ENCODE measurements at places on chromosomes 6 and 20.

GRCh38 chr6:7978736-7979135 is 68.1 kb upstream of the TXNDC5 start:
- H3K4me1 ChIP-seq, result no peaks in the 10 kb centered on the region
- no peak overlapping the region for H3K4me3 ChIP-seq
- no peak for DNase-seq
- no peaks in the 10 kb centered on the region for H3K27me3 ChIP-seq
- H3K36me3 ChIP-seq, result no peaks in the 10 kb centered on the region
- no peak overlapping the region for H3K27ac ChIP-seq

DNA sequence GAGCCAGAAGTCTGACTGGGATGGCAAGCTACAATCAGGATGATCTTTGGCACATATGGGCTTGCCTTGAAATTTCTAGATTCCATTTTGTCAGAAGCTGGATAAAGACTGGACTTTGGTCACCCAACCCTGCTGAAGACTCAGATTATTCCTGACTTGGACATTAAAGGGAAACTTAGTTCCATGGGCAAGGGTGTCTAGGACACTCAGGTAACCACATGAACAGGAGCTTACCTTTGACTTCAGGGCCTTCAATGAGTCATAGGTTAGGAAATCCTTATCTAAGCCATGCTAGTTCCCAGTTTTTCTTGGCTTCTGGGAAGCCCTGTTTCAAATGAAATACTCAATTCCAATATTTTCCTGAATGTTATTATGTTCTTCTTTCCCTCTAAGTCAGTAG is 28.5 kb upstream of the IFNGR1 start:
- H3K4me3 ChIP-seq, result no peak overlapping the region
- no peaks in the 10 kb centered on the region for H3K36me3 ChIP-seq
- no peak for DNase-seq
- no peaks in the 10 kb centered on the region for H3K4me1 ChIP-seq
- H3K27me3 ChIP-seq, result no peaks in the 10 kb centered on the region

- 0 out of 2 replicates have a peak, but pooled peaks cover 4% of the 10 kb centered on the region for H3K4me1 ChIP-seq
- no peak for DNase-seq
- H3K36me3 ChIP-seq, result no peaks in the 10 kb centered on the region
- H3K4me3 ChIP-seq, result no peak overlapping the region
These were observed 67.9 kb upstream of the GGTLC1 start for GRCh38 chr20:24056491-24056890.

DNA sequence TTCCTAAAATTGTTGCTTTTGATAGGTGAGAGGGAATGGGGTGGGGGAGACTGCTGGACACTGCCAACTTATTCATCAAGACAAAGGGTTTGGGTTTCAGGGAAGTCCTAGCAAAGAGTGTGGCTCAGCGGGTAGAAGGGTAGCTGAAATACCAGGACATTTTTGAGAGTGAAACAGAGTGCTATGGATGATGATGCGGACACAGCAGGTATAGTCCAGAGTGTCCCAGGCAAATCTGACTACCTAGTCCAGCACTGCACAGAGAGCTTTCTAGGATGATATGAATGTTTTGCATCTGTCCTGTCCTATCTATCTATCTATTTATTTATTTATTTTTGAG is 154.3 kb downstream of the BCAS1 start:
- DNase-seq, result no peak
- H3K27ac ChIP-seq, result no peak overlapping the region
- H3K4me3 ChIP-seq, result peak overlapping the region; percentile 82
- no peaks in the 10 kb centered on the region for H3K36me3 ChIP-seq
- H3K4me1 ChIP-seq, result peaks cover 12% of the 10 kb centered on the region
- no peaks in the 10 kb centered on the region for H3K27me3 ChIP-seq

DNA sequence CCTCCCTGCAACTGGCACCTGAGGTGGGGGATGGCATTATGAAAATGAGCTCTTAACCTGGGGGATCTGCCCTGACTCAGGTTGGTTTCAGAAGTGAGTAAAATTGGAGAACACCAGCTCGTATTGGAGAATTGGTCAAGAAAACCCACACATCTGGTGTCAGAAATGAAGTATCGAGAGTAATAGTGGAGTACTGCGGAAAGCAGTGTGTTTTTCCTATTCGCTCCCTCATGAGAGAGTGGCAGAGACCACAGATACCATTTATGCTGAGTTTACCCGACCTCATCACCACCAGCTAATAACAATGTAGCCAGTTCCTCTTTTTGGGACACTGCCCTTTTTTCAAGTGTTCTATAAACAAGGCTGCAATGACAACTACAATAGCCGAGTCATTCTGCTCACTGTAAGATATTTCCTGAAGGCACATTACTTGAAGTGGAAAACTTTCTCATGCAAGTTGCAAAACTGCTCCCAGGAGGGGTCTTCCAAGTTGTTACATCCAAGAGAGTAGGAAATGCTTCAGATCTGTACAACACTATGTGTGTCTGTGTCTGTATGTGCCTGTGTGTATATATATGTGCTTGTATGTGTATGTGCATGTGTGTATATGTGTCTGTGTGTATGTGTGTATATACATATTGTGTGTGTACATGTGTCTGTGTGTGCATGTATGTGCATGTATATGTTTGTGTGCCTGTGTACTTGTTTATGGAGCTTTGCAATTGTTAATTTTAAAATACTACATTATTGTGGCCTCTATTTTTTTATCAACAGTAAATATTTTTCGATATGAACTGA is 106.0 kb upstream of the CST7 start:
- H3K36me3 ChIP-seq, result no peaks in the 10 kb centered on the region
- H3K27me3 ChIP-seq, result no peaks in the 10 kb centered on the region
- no peak overlapping the region for H3K27ac ChIP-seq
- H3K4me1 ChIP-seq, result no peaks in the 10 kb centered on the region

- peak overlapping the region; percentile 96 for H3K27ac ChIP-seq
- no peaks in the 10 kb centered on the region for H3K36me3 ChIP-seq
- peak overlapping the region; percentile 34 for H3K4me3 ChIP-seq
- peaks cover 4% of the 10 kb centered on the region for H3K4me1 ChIP-seq
These were observed 16.9 kb downstream of the MPC1 start for GRCh38 chr6:166365806-166366205.

DNA sequence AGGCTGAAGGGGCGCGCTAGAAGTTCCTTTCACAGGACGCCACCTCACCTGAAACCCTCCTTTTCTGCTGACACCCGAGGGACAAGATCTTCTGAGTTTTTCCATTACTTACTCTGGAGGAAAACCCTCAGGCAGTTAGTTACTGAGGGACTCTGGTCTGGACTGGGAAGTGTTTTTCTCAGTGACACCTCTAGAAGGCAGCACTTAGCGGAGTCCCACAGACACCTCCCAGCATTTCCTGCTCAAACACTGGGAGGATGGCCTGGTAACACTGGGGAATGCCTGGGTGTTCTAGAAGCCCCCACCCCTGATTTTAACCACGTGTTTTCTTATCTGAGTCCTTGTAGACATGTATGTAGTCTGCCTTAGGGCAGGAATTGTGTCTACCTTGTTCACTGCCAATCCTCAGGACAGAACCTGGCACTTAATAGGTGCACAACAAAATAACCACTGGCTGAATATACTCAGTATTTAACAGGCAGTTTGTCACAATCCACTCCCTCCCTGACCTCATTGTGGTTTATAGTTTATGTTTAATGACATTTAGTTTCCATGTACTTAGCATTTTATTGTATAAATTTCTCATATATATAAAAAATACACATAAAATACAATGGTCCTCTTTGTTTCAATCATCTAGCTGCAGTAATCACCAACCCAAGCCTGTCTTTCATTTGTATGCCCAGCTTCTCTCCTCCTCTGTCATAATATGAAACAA is 4.8 kb downstream of the GSTA3 start:
- no peaks in the 10 kb centered on the region for H3K27me3 ChIP-seq
- DNase-seq, result peak; percentile 66
- no peak overlapping the region for H3K4me3 ChIP-seq
- peaks cover 3% of the 10 kb centered on the region for H3K36me3 ChIP-seq

GRCh38 chr6:108592371-108593337 is 31.9 kb downstream of the FOXO3 start:
- no peak overlapping the region for H3K4me3 ChIP-seq
- no peak for DNase-seq
- no peak overlapping the region for H3K27ac ChIP-seq
- no peaks in the 10 kb centered on the region for H3K27me3 ChIP-seq

GRCh38 chr20:7637184-7637583 is 303.1 kb downstream of the HAO1 start:
- H3K4me1 ChIP-seq, result no peaks in the 10 kb centered on the region
- no peak for DNase-seq
- no peaks in the 10 kb centered on the region for H3K27me3 ChIP-seq

DNA sequence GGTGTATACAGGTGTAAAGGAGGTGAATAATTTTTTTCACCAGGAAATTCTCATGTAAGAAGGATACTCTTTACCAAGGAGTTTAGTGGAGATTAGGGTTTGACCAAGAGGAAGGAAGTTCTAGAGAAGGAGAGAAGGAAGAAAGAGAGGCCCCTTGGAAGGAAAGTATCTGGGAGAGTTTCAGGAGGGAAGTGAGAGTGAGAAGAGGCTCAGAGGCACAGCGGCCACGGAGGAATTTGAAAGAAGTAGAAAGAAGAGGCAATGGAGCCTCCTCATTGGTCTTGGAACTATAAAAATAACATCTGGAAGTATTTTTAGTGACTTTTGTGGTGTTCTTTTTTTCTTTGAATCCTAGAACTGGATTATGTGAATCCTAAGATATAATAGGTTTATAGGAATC is 50.8 kb upstream of the MCUR1 start:
- DNase-seq, result no peak
- H3K4me1 ChIP-seq, result no peaks in the 10 kb centered on the region
- no peaks in the 10 kb centered on the region for H3K27me3 ChIP-seq

GRCh38 chr6:14670806-14671205 is 553.2 kb downstream of the CD83 start:
- H3K27ac ChIP-seq, result no peak overlapping the region
- no peak for DNase-seq
- H3K36me3 ChIP-seq, result no peaks in the 10 kb centered on the region
- no peak overlapping the region for H3K4me3 ChIP-seq

DNA sequence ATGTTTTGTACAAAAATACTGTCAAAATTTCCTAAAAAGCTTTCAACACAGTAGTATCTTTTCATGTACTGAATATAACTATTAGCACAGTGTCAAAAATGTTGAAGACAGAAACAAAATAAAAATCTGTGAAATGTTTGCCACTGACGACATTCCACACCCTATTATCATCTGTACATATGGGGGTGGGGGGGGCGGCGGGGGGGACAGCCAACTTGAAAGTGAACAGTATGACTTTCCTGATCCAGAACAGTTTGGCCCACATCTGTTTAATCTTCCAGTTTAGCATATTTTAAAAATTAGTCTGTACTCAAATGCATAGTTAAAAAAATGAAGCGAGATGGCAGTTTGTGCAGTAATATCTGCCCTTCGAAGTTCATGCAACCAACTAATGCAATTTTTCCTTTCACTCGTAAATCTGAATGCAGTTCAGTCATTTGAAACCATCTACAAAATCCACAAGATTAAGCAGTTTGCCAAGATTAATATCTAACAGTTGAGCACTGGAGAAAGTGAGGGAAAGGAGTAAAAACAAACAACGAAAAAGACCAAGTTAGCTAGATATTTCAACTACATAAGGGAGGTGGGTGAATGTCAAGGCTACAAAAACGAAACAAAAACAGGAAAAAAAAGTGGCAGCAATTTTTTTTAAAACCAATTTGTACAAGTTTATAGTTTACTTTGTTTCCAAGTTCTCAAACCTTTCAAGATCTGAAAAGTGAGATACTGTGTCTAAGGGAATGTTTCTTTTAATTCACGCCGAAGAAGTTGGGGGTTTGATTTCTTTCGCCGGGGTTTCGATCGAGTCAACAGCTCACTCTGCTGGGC is 1.9 kb downstream of the CITED2 start:
- no peaks in the 10 kb centered on the region for H3K27me3 ChIP-seq
- no peak overlapping the region for H3K27ac ChIP-seq
- no peak for DNase-seq
- H3K4me1 ChIP-seq, result peaks cover 6% of the 10 kb centered on the region
- peak overlapping the region; percentile 99 for H3K4me3 ChIP-seq

DNA sequence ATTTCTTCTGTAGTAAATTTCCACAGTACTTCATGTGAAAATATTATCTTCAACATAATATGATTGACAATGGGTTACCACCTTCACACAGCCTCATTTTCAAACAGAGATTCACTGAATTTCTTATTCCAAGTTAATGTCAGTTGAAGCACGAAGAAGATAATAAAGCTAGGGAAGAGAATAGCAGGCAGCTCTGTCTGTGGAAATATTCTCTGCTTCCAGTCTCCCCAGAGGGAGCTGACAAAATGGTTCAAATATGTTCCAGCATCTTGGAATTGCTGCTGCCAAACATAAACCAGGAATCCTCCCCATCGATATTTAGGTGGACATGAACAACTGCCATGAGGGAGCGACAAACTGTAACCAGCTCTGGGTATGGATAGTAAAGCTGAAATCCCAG is 224.8 kb downstream of the GJA1 start:
- no peaks in the 10 kb centered on the region for H3K27me3 ChIP-seq
- H3K27ac ChIP-seq, result no peak overlapping the region
- no peak overlapping the region for H3K4me3 ChIP-seq

DNA sequence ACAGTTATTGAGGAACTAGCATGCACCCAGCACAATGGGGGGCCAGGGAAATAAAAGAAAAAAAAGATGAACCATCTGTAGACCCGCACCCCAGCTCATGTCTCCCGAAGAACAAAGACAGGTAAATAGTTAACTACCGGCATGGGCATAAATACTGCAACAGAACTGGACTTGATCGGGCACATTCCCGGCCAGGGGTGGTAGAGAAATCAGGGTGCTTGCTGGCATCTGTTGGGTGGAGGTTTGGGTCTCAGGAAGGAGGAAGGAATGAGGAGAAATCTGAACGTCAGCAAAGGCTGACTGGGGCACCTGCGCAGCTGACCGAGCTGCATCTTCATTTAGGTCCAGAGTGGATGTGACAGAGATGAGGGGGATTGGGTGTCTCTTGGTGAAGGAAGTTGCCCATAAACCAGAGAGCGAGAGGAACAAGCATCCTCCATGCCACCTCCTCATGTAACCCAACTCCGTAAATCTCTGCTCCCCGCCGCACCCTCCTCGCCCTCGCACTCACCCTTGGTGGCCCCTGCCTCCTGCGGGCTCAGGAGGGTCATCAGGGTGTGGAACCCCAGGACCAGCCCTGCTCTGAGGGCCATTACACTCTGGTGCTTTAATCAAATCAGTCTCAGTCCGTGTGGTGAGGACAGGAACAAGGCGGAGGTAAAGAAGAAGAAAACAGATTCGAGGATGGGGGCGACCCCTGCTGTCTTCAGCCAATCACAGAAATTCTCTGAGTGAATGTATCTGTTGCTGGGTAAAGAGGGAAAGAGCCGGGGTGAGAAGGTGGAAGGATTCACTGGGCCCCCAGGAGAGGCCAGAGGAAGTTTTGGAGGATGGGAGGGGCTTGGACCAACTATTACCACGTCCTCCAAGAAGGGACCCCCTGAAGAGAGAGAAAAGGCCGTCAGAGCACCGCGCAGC is at the start of gene HLA-DOA:
HLA-DOA (minus strand) TSS at position 648 of the 918 bp plus-strand sequence.
- peaks cover 9% of the 10 kb centered on the region for H3K36me3 ChIP-seq
- peaks cover 2% of the 10 kb centered on the region for H3K4me1 ChIP-seq
- peak; percentile 95 for DNase-seq
- H3K27ac ChIP-seq, result no peak within 1 kb of the TSS
- H3K27me3 ChIP-seq, result no peaks in the 10 kb centered on the region
- peak within 1 kb of the TSS; percentile 80 for H3K4me3 ChIP-seq

GRCh38 chr20:62769346-62770071 is 26.8 kb upstream of the MRGBP start:
- no peak overlapping the region for H3K27ac ChIP-seq
- no peaks in the 10 kb centered on the region for H3K27me3 ChIP-seq
- no peak overlapping the region for H3K4me3 ChIP-seq
- no peaks in the 10 kb centered on the region for H3K36me3 ChIP-seq
- no peaks in the 10 kb centered on the region for H3K4me1 ChIP-seq
- no peak for DNase-seq

GRCh38 chr6:6566766-6567165 is 21.8 kb upstream of the LY86 start:
- no peaks in the 10 kb centered on the region for H3K4me1 ChIP-seq
- H3K36me3 ChIP-seq, result peaks cover 4% of the 10 kb centered on the region
- no peak for DNase-seq
- H3K27me3 ChIP-seq, result no peaks in the 10 kb centered on the region
- no peak overlapping the region for H3K4me3 ChIP-seq
- H3K27ac ChIP-seq, result no peak overlapping the region
